ENCODE measurements at places on chromosomes 13 and 19.
A peak's percentile ranks its signal among the peaks of the same experiment; 100 is the strongest.

- DNase-seq, result peak; percentile 63
Observed at GRCh38 chr19:56477429-56478338, 539 bp upstream of the ZNF667 start.

- no peak for DNase-seq
Observed at GRCh38 chr19:46890423-46891170, 29.8 kb downstream of the ARHGAP35 start.

DNA sequence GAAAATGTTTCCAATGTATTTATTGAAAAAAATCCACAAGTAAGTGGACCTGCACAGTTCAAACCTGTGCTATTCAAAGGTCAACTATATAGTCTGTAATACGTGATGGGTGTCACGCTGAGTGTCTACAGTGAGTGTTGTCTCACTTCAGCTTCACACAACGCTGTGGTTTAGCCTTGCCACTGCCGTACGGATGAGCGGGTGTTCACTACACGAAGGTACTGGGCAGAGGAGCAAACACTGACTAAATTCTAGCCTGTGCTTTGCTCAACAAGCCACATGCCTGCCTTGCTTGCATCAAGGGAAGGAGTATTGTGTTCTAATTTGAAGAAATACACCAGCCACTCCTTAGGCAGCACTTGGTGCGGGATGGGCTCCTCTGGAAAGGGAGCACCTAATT lies 3.4 kb upstream of the FFAR3 start:
- no peak for DNase-seq

DNA sequence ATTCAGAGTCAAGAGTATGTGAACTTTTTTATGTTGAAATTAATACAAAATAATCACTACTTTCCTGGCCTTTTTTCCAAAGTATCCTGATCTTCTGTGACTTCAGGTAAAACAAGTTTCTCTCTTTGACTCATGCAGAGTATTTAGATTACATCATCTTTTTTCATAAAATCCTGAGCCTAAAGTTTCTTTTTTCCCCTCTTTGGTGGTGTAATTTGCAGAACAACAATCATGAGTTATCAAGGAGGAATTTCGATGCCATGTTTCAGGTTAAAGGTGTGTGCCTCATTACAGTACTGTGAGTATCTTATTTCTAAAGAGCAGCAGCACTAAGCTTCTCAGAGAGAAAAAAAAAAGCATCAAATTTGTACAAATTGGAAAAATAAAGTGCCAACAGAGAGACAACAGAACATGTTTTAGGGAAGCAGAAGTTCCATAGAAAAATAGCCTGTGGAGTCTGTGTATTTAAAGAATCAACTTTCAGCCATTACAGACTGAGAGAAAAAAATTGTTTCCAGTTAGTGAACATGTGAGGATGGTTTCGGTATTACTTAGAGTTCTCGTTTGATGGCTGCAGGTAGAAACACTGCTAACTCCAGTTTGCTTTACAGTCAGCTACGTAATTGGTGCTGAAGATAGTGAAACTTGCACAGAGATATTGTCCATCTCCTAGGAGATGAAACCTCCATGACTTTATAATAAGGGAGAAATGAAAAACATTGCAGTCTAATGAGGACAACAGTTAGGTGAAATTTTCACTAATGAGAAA lies 78.1 kb upstream of the PCDH9 start:
- no peak for DNase-seq

DNA sequence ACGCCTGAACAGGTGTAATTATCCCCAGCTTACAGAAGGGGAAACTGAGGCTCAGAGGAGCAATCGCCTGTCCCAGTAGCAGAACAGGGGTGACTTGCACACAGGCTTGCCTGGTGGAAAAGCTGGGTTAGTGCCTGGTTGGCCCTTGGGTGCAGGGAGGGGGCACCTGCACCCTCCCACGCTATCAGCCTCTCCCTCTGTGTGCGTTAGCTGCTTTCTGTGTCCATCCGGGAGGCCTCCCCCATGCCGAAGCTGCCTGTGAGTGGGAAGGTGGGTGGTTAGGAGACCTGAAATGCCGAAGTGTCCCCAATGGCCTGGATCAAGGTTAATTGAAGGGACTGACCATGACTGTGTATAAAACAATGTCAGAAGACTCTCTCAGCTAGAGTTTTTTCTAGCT lies 295.0 kb downstream of the ZNF536 start:
- no peak for DNase-seq

DNA sequence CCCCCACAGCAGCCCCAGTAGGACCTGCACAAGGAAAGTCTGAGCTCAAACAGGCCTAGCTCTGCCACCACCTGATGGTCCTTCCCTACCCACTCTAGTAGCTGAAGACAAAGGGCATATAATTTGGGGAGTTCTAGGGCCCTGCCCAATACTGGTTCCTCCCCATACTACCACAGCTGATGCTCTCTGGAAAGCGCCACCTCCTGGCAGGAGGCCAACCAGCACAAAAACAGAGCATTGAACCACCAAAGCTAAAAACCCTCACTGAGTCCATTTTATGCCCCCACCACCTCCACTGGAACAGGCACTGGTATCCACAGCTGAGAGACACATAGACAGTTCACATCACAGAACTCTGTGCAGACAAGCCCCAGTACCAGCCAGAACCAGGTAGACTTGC lies 1276.8 kb downstream of the OLFM4 start:
- DNase-seq, result no peak

GRCh38 chr13:77026255-77026860 lies 601 bp downstream of the FBXL3 start:
- DNase-seq, result peak; percentile 87

DNA sequence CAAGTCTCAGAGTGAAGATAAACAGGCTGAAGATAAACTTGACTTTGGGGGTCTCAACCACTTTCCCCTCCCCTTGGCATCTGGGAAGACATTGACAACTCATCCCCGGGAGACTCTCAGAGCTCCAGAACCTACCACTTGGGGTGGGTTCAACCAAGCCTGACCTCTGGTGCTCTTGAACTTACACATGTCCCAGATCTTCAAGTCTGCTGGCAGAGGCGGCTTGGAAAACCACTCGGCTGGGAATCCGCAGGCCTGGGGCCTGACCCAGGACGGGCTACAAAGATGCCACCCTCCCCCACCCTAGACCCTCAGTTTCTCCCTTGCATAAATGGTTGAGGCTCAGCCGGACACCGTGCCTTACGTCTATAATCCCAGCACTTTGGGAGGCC lies 512 bp downstream of the LRRC8E start:
- no peak for DNase-seq

DNA sequence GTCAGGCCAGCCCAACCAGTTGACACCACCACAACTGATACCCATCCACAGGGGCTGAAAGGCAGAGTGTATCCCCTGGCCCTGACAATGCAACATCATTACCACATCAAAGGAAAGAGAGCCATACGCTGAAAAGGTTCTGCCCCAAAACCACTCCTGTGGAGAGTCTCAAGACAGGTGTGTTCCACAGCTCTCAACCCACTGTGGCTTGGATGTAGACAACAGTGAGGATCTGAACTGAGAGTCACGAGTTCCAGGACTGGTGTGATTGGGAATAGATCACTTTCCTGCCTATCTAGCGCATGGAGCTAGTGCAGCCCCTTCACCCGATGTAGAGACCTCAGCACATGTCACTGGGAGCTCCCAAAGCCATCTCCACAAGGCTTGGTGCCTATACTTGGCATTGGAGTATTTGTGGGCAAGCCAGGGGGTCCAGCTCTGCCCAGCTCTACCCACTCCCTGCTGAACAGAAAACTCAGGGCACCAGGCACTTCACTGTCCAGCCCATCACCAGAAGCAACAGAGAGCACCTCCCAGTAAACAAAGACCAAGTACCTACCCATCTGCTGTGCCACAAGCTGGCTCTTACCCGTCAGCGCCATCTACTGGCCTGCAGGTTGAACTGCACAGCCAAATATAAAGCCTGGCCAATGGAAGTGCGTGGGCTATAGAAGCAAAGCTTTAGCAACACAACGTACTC lies 579.5 kb downstream of the UQCRFS1 start:
- peak; percentile 40 for DNase-seq

DNA sequence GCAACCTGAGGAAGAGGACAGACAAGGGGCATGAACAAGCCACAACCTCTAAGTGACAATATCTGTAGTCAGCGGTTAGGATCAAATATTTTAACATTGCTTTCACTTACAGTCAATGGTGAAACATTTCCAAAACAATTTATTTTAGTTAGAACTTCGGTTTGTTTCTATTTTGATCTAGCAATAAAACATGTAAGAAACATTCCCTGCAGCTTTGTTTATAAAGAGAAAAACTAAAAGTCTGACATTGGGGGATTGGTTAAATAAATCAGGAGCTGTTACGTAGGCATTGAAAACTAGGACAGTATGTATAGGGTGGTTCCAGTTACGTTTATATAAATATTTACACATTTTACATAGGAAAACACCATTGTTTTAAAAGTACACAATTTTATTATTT lies 3.4 kb downstream of the URI1 start:
- DNase-seq, result no peak

DNA sequence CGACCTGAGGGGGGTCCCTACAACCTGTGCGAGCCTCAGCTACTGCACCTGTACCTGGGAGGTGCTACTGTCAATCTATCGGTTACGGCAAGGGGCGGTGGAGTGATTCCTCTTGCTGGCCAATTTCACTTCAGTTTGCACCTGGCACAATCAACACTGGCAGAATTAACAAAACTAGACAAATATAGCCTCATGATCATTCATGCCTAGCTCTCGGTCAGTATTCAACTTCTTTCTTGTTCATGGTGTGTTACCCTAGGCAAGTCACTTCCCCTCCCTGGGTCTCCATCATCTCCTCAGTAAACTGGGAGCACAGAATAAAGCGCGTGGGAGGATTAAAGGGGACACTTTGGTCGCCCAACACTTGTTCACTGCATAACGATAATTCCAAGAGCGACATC lies 618 bp downstream of the HAUS8 start:
- peak; percentile 11 for DNase-seq

DNA sequence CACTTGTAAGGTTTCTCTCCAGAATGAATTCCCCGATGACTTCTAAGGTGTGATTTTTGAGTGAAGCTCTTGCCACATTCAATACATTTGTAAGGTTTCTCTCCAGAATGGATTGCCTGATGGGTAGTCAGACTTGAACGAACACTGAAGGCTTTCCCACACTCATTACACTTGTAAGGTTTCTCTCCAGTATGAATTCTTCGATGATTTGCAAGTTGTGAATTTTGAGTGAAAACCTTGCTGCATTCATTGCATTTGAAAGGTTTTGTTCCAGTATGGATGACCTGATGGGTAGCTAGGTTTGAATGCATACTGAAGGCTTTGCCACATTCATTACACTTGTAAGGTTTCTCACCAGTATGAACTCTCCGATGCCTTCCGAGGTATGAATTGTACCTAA lies 24.3 kb downstream of the ERVV-2 start:
- no peak for DNase-seq

- DNase-seq, result no peak
Observed at GRCh38 chr13:97387485-97387839, 46.5 kb upstream of the RAP2A start.

GRCh38 chr13:77724092-77724491 lies 26.6 kb downstream of the SLAIN1 start:
- no peak for DNase-seq

Measured in CD4-positive, alpha-beta T cell treated with Interleukin-17A for 4 hours (primary cell).